ENCODE measurements at places on chromosomes 3 and 15.
A peak's percentile ranks its signal among the peaks of the same experiment; 100 is the strongest.

- no peak for DNase-seq
Observed at GRCh38 chr3:72907131-72907711, 19.4 kb downstream of the GXYLT2 start.

DNA sequence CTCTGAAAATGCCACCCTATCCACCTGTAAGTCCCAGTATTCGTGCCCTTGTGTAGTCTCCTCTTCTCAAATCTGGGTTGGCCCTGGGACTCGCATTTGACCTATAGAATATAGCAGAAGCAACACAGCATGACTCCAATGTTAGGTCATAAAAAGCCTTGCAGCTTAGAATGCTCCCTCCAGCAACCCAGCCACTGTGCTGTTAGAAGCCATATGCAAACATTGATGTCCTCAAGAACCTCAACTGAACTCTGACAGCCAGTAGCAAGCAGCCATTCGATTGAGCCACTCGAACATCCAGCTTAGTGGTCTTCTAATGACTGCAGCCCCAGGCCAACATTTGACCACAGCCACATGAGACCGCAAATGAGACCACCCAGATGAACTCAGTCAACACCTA is 26.6 kb downstream of the MECOM start:
- no peak for DNase-seq

- DNase-seq = no peak
Observed at GRCh38 chr15:73796331-73796831, 43.2 kb upstream of the INSYN1 start.

- DNase-seq = peak; percentile 3
Observed at GRCh38 chr3:135513106-135514059, 452.1 kb upstream of the PPP2R3A start.

GRCh38 chr15:57461541-57461940 is 85.2 kb downstream of the CGNL1 start:
- DNase-seq = no peak

DNA sequence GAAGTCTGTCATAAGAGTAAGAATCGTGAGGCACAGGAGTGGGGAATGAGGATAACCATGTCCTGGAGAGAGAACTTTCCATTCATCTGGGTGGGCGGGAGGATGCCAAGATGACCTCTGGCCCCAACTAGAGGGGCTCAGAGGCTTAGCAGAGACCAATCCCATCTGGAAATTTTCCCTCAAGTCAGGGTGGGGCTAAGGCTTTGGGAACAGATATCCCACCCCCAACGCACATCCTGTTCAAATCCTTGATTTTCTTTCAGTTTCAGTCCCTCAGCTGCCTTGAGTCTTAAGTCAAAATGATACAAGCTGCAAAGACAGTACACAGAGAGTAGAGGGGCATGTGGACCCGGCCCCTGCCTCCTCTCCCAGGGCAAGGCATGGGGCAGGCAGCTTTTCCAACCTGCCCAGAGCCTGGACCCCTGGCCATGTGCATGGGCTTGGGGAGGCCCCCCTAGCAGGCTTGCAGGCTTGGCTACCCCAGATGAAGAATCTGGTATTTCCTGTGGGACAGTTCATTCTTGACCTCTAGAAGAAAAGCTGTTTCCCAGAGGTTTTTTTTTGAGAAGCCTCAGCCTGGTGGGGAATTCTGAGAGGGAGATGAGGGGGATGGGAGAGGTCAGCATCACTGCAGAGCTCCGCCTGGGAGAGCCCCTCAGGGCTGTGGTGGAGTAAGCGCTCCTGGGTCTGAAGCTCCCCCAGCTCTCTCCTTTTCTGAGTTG is 109.7 kb upstream of the HACD2 start:
- no peak for DNase-seq

- DNase-seq = no peak
Observed at GRCh38 chr15:94230431-94230882, 904 bp upstream of the MCTP2 start.

- no peak for DNase-seq
Observed at GRCh38 chr15:48834756-48835155, 23.9 kb upstream of the CEP152 start.

- DNase-seq = no peak
Observed at GRCh38 chr3:185728630-185729336, 96.1 kb downstream of the IGF2BP2 start.

GRCh38 chr3:115913069-115913686 is 289.9 kb downstream of the GAP43 start:
- DNase-seq = no peak

GRCh38 chr3:100060685-100061484 is 53.4 kb downstream of the FILIP1L start:
- no peak for DNase-seq

DNA sequence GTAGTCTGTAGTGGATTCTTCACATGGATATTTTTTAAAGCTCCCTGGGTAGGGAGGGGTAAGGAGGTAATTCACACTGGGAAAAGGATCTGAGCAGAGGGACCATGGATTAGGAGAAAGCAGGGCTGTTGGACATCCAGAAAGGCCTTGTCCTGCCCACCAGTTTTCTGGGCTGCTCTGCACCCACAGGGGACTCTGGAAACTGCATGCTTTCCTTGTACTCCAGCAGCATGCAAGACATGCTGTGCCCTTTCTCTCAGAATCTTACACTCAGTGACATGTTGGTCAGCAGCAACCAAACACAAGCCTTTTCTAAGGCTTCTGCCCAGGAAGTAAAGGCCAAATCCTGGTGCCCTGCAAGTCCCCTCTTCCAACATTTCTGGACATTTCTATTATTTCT is 2.5 kb upstream of the FBN1 start:
- no peak for DNase-seq

GRCh38 chr3:30082652-30083051 is 523.7 kb upstream of the TGFBR2 start:
- no peak for DNase-seq

DNA sequence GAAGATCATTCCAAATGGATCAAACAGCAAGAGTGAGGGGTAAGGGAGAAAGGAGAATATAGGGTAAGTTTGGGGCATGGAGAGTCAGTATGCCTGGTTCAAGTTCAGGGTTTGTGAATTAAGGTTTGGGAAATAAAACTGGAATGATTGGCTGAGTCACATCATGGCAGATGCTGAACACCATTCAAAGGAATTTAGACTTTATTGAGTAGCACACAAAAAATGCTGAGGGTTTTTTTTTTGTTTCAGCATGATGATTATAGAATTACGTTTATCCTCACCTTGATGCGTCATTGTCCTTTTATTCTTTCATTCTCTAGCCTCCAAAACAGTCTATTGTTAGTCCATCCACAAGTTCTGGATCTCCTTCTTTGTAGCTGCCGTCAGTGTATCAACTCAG is 220.0 kb upstream of the UMPS start:
- no peak for DNase-seq

DNA sequence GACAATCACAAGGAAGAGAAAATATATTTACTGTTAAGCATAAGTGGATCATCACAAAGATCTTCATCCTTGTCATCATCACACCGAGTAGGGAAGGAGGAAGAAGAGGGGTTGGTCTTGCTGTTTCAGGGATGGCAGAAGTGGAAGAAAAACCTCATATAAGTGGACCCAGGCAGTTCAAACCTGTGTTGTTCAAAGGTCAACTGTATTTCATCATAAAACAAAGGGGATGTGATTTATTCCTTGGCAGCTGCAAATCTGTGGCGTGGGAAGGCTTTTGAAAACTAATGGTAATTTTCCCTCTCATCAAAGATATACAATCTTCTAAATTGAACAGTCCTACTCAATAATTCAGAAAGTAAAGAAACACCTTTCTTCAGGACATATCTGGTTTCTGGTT is 129.9 kb upstream of the ABI3BP start:
- DNase-seq = no peak

DNA sequence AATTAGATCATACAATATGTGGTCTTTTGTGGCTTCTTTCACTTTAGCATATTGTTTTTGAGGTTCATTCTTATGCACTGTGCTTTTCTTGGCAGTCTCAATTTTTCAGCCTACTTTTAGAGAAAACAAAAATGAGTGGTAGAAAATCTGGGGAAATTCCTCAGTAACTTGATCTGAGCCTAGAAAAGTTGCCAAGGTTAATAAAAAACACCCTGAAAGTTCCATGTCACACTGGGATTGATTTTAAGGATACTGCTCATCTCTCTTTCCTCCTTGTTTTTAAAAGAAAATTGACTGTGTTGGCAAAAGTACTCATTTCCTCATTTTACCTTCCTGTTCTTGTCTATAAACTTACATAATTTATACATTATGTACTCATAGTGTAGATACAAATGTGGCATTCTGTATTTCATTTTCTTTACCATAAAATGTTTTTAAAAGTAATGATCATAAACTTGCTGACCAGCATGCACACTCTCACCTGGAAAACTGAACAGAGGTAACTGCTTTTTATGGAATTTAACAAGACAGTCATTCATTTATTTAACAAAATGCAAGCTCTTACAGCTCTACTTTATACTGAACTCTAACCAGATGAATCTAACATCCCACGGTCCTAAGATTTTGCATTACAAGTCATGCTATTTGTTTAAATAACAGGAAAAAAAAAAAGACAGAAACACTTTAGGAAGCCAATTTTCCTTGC is 28.6 kb upstream of the SH3BP5 start:
- no peak for DNase-seq

DNA sequence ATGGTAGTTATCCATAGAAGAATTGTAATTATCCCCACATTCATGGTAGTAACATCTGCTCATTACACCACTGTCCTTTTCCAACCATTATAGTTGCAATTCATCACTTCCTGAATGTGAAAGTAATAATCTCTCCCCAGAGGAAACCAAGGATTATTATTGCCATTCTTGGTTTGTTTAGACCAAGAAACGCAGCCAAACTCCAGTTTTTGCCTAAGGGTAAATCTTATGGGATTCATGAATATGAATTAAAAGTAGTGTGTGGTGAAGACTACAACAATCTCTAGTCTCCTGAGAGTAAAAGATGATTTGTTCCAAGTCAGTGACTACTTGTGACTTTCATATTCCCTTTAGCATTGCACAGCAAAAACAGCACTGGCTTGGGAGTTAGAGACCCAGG is 45.7 kb upstream of the ABI3BP start:
- DNase-seq = no peak

Measured in stimulated activated CD4-positive, alpha-beta T cell treated with anti-CD3 and anti-CD28 coated beads, Interleukin-15, amount 100 ng/mL, for 24 hours (primary cell).